Fibroblast of the conjunctiva (primary cell): ENCODE measurements at places on chromosomes 2 and 18.

- DNase-seq, result no peak
Measured at GRCh38 chr2:224407241-224407701, 5.4 kb upstream of the FAM124B start.

- DNase-seq, result no peak
Measured at GRCh38 chr2:1656326-1656960, 87.9 kb downstream of the PXDN start.

- DNase-seq, result no peak
Measured at GRCh38 chr2:133338224-133338623, 230.0 kb downstream of the NCKAP5 start.

DNA sequence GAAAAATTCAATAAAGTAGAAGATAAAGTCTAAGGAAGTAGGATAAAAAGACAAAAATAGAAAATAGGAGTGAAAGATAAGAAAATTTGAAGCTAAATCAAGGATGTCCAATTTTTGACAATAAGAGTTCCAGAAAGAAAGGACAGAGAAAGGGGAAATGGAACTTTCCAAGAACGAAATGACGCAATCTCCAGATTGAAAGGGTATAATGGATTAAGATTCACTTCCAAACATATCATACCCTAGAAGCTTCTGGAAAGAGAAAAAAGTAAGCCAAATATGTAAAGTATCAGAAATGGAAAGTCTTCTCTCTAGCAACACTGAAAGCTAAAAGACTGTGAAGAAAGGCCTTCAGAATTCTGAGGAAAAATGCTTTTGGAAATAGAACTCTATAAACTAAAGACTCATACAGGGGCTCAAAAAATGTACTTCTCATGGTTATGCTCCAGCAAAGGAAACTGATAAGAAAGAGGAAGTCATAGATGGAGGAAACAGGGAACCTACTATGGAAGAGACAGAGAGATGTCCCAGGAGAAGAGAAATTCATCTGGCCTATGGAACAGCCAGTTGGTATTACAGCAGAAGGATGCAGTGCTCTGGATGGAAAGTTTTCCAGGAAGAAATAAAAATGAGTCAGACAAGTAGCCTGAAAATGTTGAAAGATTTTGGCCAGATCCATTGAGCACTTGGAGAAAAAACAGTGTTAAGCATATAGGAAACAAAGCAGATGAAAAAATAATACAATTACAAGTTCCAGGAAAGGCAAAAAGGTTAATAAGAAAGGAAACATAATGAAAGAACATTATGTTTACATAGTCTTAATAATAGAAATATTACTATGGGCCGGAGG lies 20.1 kb downstream of the CASP8 start:
- DNase-seq, result no peak

GRCh38 chr2:215531284-215531683 lies 95.4 kb upstream of the FN1 start:
- no peak for DNase-seq

DNA sequence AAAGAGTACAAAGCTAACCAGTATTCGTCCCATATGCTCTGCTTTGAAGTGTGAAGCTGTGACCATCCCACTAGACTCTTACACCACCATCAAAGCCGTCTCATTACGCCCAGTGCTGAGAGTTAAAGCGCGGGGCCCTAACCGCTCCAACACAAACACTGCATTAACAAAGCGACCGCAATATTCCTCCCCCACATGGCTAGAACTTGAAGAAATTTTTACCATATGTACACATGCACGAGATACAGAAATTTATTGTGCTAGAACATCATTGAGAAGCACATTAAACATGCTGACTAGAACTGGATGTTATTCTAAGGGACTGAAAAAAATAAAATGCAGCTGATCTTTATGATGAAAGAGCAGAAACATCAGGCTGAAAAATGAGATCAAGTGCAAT lies 20.5 kb downstream of the FTCDNL1 start:
- DNase-seq, result no peak

DNA sequence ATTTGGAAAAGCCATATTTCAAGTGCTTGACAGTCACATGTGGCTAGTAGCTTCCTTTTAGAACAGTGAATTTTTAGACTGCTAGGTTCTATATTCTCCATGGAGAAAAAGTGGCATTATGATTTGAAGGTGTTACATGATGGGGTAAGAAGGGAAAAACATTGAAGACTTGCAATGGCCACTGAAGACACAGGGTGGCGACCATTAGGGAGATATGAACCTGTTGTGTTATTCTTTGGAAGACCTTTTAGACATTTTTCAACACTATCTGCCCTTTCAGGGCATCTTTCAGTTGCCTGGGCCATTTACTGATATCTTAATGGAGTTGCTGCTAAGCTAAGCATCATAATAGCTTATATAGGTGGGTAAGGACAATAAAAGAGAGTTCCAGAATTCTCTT lies 1387.2 kb downstream of the SUCLG1 start:
- DNase-seq, result no peak

DNA sequence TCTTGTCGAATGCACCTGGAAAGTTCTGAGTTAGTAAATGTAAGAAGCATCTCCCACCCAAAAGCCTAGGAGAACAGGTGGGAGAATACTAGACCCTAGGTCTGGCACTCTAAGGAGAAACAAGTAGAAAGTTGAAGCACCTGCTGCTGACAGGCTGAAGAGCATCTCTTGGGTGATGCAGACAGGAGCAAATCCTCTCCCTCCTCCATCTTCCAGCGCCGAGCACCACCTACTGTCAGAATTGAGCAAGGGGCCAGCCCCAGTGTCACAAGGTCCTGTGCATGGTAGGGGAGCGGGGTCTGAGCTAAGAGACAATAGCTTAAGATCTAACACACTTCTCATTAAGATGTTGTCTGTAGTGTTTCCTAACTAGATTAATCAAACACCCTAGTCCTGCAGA lies 52.9 kb downstream of the HK2 start:
- DNase-seq, result no peak

- no peak for DNase-seq
Measured at GRCh38 chr2:241553981-241554380, 4.6 kb upstream of the BOK start.

DNA sequence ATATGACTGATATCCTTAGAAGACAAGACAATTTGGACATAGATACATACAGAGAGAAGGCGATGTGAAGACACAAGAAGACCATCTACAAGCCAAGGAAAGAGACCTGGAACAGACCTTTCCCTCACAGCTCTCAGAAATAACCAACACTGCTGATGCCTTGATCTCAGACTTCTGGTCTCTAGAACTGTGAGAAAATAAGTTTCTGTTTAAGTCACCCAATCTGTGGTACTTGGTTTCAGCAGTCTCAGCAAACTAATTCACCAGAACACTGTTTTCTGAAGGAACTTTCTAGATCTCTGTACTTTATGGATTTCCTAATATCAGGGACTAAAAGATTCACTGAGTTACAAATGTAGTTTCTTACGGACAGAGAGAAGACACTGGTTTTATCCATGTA lies 58.8 kb downstream of the NAB1 start:
- DNase-seq, result no peak

- no peak for DNase-seq
Measured at GRCh38 chr2:219519526-219519916, 5.2 kb downstream of the ASIC4 start.

DNA sequence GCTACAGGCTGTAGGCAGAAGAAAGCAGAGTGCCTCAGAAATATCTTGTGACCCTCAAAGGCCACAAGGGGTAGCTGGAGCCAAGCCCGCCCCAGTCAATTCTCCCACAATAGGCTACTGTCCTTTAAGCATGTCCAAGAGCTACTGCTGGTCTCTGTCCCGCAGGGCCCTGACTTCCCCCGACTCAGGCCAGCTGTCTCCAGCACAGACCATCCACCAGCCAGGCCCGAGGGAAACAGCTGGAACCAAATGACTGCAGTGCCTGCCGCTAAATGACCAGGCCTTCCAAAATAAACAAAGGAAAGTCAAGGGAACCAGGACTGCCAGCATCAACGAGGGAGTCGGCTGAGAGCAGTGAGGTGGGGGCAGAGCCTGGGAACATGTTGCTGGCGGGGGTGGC lies 36.7 kb downstream of the MCFD2 start:
- DNase-seq, result no peak

GRCh38 chr2:18118703-18119102 lies 240.2 kb downstream of the KCNS3 start:
- no peak for DNase-seq

GRCh38 chr2:165793161-165793778 lies 777 bp downstream of the GALNT3 start:
- DNase-seq, result no peak

DNA sequence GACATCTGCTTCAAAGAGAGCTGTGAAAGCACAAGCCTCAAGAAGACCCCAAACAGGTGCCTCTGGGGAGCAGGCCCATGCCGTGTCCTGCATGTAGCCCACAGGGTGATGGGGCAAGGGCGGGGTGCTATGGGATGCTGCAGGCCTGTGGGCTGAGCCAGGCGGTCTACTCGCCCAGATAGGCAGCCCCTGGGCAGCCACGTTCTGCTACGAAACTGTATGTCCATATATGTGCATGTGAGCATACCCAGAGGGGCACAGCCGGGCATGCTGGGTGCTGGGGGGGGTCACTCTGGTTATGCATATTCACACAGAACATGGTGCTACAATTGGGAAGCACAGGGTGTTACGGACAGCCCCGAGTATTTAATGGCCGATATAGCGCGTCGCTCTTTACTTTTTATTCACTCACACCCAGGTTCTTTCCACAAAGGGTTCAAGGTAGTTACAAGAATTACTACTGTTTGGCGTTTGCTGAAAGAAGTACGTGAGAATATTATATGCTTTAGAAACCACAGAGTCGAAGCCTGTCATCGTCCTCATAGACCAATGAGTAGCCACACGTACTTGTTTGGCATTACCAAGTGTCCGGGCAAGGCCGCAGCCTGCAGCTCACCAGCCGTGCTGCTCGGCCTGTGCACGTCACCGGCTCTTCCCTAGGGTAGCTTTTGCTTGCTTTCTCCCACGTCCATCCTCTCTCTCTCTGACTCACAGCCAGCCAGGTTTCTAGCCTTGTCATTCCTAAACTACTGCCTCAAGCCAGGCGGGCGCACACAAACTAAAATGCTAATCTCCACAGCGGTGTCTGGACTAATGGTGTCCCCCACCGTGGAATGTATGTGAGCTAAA lies 14.4 kb downstream of the MTERF4 start:
- DNase-seq, result no peak

DNA sequence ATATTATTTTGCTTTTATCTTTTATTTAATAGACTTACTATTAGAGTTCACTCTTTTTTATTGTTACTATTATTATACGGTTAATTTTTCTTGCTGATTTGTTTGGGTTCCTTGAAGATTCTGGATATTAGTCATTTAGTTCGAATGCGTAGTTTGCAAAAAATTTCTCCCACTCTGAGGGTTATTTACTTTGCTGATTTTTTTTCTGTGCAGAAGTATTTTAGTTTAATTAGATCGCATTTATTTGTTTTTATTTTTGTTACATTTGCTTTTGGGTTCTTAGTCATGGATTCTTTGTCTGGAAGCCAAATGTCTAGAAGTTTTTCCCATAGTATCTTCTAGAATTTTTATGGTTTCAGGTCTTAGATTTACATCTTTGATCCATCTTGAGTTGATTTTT lies 585.2 kb downstream of the CPS1 start:
- no peak for DNase-seq

DNA sequence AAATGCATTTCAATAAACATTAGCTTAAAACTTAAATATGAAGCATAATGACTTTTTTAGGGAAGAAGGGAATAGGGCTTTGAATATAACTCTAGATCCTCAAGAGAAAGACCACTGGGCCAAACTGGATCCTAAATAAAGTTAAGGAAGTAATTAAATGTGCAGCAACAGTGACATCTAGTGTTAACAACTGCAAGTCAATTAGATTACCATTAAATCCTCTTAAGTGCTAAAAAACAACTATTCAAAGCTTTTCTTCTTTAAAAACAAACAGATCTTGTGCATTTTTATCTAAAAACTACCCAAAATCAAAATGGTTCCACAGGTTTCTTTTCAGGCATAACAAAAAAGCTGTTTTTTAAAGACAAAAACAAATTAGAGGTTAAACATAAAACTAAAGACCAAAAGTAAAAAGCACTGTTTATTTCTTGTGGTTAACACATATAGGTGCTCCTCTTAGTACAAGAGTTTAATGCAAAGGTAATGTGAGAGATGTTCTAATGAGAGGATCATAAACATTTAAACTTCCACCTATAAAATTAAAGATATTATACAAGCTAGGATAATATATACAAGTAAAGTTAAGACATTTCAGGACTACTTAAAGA lies 111.4 kb downstream of the THADA start:
- peak; percentile 83 for DNase-seq

DNA sequence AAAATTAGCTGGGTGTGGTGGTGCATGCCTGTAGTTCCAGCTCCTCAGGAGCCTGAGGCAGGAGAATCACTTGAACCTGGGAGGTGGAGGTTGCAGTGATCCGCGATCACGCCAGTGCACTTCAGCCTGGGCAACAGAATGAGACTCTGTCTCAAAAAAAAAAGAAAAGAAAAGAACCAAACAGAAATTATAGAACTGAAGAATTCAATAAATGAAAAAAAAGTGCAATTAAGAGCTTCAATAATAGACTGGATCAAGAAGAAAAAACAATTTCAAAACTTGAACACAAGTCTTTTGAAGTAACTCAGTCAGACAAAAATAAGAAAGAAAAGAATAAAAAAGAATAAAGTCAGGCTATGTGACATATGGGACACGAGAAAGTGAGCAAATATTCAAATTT lies 175.8 kb upstream of the ZSWIM2 start:
- no peak for DNase-seq

DNA sequence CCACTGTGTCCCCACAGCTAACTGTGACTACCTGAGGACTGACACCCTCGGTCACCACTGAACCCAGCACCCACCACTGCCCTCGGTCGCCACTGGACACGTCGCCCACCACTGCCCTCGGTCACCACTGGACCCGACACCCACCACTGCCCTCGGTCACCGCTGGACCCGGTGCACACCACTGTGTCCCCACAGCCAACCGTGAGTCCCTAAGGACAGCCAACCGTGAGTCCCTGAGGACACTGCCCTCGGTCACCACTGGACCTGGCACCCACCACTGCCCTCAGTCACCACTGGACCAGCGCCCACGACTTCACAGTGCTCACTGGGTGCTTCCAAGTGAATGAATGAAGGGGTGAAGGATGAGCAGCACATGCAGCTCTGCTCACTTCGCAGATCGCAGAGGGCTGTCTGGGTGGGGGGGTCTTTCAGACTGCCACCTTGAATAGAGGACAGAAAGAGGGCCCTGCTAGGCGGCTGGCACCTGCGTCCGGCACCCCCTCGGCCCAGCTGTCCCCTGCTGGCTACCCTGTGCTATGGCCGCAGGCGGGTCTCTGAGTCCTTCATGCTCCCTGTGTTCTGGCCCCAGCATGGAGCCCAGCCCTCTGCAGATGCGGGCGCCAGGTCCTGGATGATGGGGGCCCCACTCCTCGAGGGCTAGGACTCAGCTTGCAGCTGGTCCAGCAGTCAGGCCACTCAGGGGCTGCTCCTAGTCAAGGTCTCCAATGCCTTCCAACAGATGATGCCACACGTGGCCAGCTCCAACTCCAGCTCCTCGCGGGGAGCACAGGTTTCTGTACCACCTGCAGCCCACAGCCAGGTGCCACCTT lies 51.4 kb upstream of the GPC1 start:
- DNase-seq, result no peak
